Fibroblast of the aortic adventitia (primary cell): ENCODE measurements at places on chromosomes 5 and 9.

- DNase-seq: no peak
Measured at GRCh38 chr5:175032741-175033151, 308.4 kb downstream of the MSX2 start.

GRCh38 chr5:107949688-107950341 is 279.1 kb upstream of the EFNA5 start:
- DNase-seq: no peak

DNA sequence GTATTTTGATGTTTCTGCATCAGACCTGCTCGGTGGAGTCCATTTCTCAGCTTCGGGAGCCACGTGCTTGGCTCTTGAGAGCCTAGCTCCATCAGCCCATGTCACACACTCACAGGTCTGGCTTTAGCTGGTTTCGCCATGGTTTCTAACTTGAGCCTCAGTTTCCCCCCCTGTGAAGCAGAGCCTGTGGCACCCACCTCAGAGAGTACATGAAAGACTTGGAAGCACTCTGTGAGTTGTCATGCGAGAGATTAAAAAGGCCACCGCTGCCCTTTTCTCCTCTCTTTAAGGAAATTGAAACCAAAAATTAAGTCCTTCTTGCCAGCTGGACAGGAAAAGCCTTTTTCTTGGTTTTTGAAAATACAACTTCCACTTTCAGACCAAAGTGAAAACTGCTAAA is 8.8 kb downstream of the TENT4A start:
- peak; percentile 49 for DNase-seq

DNA sequence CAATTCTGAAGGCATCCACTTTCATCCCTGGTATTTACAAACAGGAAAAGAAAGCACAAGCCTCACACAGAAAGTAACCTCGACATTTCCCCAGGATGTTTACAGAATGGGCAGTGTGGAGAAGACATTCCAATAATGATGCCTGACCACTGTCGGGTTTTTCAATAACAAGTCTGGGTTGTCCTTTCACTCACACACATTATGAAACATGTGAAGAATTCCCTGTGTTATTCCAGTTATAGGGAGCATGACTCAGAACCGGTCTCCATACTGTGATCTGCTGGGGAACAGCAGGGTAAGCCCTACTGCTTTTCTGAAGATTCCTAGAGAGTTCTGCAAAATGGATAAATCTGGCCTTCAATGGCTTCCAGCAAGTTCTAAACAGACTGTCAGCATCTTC is 155.3 kb downstream of the ADAMTS12 start:
- peak; percentile 65 for DNase-seq

DNA sequence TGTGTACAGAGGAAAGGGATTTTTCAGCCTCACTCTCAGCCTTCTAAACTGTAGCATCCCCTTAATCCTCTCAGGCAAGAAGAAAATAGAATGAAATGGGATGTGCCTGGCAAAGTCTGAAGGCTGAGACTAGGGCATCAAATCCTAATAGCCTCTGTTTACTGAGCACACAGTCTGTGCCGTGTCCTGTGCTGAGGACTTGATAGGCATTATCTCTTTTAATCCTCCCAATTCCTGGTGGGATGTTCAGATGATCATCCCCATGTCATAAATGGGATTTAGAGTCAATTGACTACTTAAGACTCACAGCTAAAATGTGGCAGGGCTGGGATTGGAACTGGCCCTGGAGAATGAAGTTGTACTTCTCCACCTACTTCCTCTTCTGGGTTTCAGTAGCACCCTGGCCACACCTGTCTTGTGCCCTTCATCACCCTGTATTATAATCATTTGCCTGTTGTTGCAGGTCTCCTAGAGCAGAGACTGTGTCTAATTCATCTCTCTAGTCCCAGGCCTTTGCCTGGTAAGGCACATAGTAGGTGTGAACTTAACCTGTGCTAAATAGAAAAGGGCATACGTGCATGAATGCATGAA is 81.0 kb downstream of the WWC1 start:
- no peak for DNase-seq

DNA sequence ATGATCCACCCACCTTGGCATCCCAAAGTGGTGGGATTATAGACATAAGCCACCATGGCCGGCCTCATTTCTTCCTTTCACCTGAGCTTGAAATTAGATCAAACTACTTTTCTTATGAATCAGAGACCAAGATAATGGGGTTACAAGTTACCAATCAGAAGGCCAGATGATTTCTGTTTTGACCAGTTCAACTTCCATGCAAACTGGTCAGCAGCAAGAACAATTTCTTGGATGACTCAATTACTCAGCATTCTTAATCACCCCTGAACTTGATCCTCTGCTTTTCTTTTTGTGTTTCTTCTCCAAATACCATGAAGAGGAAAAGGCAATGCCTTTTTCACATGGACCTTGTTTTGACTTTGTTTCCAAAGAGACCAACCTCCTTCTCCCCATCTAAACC is 10.0 kb upstream of the PLIN2 start:
- peak; percentile 60 for DNase-seq

DNA sequence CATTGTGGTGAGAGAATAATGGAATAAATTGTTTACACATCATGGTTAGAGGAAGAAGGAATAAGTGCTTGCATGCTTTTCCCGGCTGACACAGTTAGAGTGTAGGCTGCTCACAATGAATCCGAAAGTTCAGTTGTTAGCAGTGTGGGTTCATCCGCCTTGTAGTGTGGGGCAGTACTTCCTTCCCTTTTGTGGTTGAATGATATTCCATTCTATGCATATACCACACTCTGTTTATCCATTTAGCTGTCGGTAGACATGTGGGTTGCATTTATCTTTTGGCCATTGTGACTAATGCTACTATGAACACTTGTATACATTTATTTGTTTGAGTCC is 84.0 kb downstream of the COL5A1 start:
- no peak for DNase-seq

DNA sequence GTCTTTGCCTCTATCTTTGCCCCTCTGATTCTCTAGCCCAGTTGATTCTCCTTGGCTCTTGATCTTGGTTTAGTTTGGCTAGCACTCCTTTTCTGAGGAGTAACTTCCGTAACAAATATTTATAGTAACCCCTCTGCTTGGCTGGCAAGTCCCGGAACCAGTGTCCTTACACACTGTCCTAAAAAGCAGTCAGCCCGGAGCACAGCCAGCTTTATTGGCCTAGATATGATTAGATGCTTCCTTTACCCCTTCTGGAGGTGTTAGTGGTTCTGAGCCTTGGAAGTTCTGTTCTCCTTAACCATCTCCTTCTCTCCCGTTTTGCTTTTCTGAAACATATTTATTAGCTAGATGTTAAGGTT is 17.0 kb upstream of the MSMP start:
- no peak for DNase-seq

DNA sequence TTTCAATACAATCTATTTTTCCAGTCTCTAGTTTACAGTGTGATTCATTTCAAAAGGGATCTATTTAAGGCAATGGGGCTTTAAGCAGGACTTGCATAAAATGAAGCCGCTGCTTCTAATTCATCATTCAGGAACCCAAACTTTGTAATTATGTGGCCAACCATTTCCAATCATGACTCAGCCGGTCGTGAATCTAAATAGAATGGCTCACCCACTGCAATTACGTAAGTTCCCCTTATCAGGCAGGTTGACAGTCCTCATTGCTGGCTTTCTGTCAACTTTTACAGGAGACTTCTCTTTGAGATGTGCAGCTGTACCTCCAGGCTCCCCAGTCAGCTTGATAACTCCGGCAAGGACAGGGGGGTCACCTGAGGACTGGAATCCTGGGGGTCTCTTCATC is 152.8 kb upstream of the DAP start:
- DNase-seq: peak; percentile 67

- DNase-seq: no peak
Measured at GRCh38 chr5:89606939-89607534, 724.1 kb upstream of the MEF2C start.

GRCh38 chr5:133453831-133454230 is 158.5 kb downstream of the FSTL4 start:
- no peak for DNase-seq

DNA sequence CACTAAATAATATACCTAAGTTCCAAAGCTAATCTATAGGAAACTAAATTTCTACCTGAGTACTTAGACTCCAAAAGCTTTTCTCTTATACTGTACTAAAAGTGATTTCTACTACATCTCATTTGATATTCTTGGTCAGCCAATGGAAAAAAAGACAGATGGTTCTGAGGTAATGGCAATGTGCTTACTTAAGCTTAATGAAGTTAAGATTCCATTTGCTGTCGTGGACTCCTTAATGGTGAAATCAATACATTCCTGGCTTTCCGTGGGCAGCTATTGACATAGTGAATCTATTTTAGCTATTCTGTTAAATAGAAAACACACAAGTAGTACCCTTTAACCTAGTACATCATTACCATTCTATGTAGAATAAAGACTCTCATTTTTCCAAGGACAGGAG is 1825.6 kb upstream of the CDH9 start:
- DNase-seq: no peak

GRCh38 chr5:97906135-97906534 is 723.1 kb upstream of the RIOK2 start:
- no peak for DNase-seq

- DNase-seq: no peak
Measured at GRCh38 chr5:94545870-94546625, 72.4 kb downstream of the KIAA0825 start.

DNA sequence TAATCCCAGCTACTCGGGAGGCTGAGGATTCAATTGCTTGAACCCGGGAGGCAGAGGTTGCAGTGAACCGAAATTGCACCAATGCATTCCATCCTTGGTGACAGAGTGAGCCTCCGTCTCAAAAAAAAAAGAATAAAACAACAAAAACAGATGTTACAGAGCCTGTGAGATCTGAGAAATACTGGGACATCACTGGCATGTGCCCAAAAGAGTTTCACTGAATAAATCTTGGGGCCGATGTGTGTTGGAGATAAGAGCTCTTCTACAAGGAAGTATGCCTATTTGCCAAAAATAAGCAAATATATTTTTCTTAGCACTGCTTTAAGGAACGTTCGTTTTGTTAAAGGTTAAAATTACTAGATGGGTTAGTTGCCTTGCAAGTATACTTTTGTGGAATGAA is 55.1 kb downstream of the KIAA1958 start:
- no peak for DNase-seq

- no peak for DNase-seq
Measured at GRCh38 chr9:33426843-33427293, 20.5 kb downstream of the AQP3 start.

- no peak for DNase-seq
Measured at GRCh38 chr5:9524941-9525340, 20.9 kb downstream of the SEMA5A start.

DNA sequence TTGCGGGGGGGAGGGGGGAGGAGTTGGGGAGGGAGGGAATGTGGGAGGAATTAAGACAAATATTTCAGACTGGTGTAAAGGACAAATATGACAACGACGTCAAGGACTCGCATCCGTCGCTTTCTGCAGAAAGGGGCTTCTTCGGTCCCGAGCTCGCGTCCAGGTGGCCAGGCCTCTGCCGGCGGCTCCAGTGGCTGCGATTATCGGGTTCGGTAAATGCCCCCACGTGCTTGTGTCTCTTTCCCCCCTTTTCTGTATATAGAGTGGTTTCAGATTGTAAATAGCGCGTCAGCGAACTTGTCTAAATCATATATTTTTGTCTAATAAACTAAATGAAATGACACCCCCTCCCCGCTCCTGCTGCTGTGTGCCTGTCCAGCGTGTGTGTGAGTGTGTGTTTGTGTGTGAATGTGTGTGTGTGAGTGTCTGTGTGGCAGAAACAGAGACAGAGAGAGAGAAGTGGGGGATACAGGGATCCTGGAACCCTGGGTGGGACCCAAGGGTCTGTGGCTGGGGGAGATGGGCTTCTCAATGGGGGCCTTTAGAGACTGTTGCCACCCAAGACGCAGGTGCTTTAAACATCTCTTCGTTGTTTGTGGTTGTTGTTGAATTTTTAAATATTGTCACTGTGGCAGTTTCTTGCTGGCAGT is 5.6 kb downstream of the IRX1 start:
- DNase-seq: no peak

GRCh38 chr5:167759057-167759821 is 532.2 kb upstream of the WWC1 start:
- DNase-seq: peak; percentile 26

- peak; percentile 47 for DNase-seq
Measured at GRCh38 chr9:81635521-81636254, 53.7 kb downstream of the TLE1 start.

- DNase-seq: peak; percentile 51
Measured at GRCh38 chr5:143376911-143377813, 26.3 kb downstream of the NR3C1 start.
